ENCODE measurements at places on chromosomes 5 and 9.
A peak's percentile ranks its signal among the peaks of the same experiment; 100 is the strongest.

DNA sequence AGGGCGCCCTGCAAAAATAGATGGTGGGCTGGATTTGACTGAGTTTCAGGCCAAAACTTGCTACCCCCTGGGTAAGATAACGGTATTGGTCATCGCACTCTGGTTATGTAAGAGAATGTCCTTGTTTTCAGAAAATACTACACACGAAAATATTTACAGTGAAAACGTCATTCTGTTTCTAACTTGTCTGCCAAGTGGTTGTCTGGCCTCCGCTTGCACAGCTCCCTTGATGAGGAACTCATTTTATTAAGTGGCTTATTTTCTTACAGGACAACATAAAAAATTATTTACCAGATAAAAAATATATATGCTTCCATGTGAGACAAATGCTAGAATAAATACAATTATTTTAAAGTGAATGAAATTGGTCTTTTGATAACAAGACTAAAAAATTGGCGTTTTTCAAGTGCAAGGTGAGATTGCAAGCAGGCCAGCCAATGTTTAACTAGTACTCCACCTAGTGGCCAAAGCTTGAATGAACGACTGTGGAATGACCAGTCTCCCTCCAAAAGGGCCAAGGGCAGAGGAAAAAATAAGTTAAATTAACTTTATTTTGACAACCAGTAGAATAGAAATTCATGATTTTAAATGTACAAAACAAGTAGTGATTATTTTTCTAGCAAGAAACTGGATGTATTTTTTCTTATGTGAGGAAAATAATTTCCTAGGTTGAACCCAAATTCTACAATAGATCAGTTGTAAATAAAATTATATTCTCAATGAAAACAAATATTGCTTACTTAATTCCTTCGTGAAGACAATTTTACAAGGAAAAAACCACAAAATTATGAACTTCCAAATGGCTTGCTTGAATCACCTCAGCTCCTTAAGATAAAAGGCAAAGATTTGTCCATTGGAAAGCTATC, 93.2 kb downstream of the ZFAND5 start:
- peaks cover 16% of the 10 kb centered on the region for H3K4me1 ChIP-seq
- no peaks in the 10 kb centered on the region for H3K27me3 ChIP-seq
- no peaks in the 10 kb centered on the region for H3K36me3 ChIP-seq
- no peak overlapping the region for H3K27ac ChIP-seq
- DNase-seq, result no peak

- no peaks in the 10 kb centered on the region for H3K27me3 ChIP-seq
- no peak overlapping the region for H3K27ac ChIP-seq
- H3K4me1 ChIP-seq, result no peaks in the 10 kb centered on the region
- no peak for DNase-seq
Measured at GRCh38 chr9:78171651-78172050, 64.2 kb upstream of the CEP78 start.

- no peak overlapping the region for H3K4me3 ChIP-seq
- DNase-seq, result no peak
- H3K4me1 ChIP-seq, result peaks cover 7% of the 10 kb centered on the region
- no peaks in the 10 kb centered on the region for H3K27me3 ChIP-seq
- H3K27ac ChIP-seq, result no peak overlapping the region
Measured at GRCh38 chr9:98911042-98911441, 32.7 kb upstream of the COL15A1 start.

GRCh38 chr5:10360686-10361085, 7.2 kb downstream of the MARCHF6 start:
- DNase-seq, result no peak
- no peak overlapping the region for H3K4me3 ChIP-seq
- no peak overlapping the region for H3K27ac ChIP-seq
- no peaks in the 10 kb centered on the region for H3K27me3 ChIP-seq
- peaks cover 13% of the 10 kb centered on the region for H3K4me1 ChIP-seq
- H3K36me3 ChIP-seq, result peaks cover 26% of the 10 kb centered on the region

- H3K27ac ChIP-seq, result peak overlapping the region; percentile 83
- no peak for DNase-seq
- peak overlapping the region; percentile 23 for H3K4me3 ChIP-seq
- no peaks in the 10 kb centered on the region for H3K27me3 ChIP-seq
- H3K36me3 ChIP-seq, result no peaks in the 10 kb centered on the region
- H3K4me1 ChIP-seq, result peaks cover 20% of the 10 kb centered on the region
Measured at GRCh38 chr9:33080534-33080933, 4.1 kb upstream of the SMU1 start.

DNA sequence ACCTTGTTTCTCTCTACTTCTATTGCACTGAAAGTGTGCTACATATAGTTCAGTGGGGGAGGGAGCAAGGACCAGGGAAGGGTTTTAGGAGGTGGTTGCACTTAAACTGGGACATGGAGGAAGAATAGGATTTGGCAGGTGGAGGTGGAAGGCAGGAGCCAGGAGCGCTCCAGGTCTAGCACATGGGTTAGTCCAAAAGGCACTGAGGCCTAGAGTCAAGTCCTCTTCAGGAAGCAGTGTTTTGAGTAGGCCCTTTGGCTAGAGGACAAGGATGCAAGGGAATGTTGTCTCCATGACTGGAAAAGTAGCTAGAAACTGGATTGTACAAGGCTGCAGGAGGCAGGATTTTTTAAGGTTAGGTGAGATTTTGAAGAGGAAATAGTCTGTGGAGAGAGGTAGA, 31.5 kb downstream of the AOPEP start:
- DNase-seq, result no peak
- peaks cover 3% of the 10 kb centered on the region for H3K4me1 ChIP-seq
- no peaks in the 10 kb centered on the region for H3K27me3 ChIP-seq
- no peak overlapping the region for H3K27ac ChIP-seq

GRCh38 chr5:115577741-115578140, 24.5 kb downstream of the TICAM2 start:
- H3K27ac ChIP-seq, result no peak overlapping the region
- DNase-seq, result no peak
- H3K27me3 ChIP-seq, result no peaks in the 10 kb centered on the region

DNA sequence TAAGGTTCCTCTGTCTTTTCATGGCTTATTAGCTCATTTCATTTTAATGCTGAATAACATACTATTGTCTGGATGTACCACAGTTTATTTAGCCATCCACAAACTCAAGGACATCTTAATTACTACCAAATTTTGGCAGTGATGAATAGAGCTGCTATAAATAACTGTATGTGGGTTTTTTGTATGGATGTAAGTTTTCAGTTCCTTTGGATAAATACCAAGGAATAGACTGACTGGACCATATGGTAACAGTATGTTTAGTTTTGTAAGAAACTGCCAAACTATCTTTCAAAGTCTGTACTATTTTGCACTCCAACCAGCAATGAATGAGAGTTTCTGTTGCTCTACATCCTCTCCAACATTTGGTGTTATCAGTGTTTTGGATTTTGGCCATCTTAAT, 38.7 kb downstream of the SCAMP1 start:
- H3K27ac ChIP-seq, result no peak overlapping the region
- H3K4me1 ChIP-seq, result no peaks in the 10 kb centered on the region
- no peak for DNase-seq
- no peak overlapping the region for H3K4me3 ChIP-seq
- H3K36me3 ChIP-seq, result no peaks in the 10 kb centered on the region

- no peak overlapping the region for H3K27ac ChIP-seq
- H3K4me1 ChIP-seq, result no peaks in the 10 kb centered on the region
- no peak for DNase-seq
- H3K27me3 ChIP-seq, result no peaks in the 10 kb centered on the region
- no peak overlapping the region for H3K4me3 ChIP-seq
Measured at GRCh38 chr9:34570376-34570775, 19.1 kb downstream of the CNTFR start.

DNA sequence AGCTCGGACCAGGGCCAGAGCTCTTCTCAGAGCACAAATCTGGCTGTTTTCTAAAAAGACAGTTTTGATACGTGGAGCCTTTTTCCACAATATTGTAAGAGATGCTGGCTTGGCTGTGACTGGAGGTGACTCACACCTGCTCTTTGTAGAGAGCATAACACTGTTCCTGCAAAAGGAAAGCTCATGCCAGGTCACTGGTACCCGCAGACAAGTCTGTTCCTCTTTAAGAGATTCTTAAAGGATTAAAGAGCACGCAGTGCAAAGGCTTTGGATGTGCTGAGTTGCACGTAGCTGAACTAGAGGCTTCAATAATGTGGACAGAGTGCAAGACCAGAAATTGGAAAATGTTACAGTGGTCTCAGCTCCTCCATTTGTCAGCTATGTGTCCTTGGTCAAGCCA, 19.0 kb downstream of the ACTL7B start:
- no peak overlapping the region for H3K4me3 ChIP-seq
- no peaks in the 10 kb centered on the region for H3K27me3 ChIP-seq
- no peaks in the 10 kb centered on the region for H3K36me3 ChIP-seq
- peak overlapping the region; percentile 100 for H3K27ac ChIP-seq
- DNase-seq, result peak; percentile 90

GRCh38 chr9:131080589-131080988, 15.7 kb upstream of the AIF1L start:
- H3K4me1 ChIP-seq, result peaks cover 7% of the 10 kb centered on the region
- H3K4me3 ChIP-seq, result no peak overlapping the region
- no peaks in the 10 kb centered on the region for H3K27me3 ChIP-seq
- H3K27ac ChIP-seq, result no peak overlapping the region
- no peaks in the 10 kb centered on the region for H3K36me3 ChIP-seq

- H3K4me1 ChIP-seq, result peaks cover 5% of the 10 kb centered on the region
- H3K27ac ChIP-seq, result no peak overlapping the region
- no peak for DNase-seq
Measured at GRCh38 chr9:115099901-115100300, 18.1 kb downstream of the TNC start.

DNA sequence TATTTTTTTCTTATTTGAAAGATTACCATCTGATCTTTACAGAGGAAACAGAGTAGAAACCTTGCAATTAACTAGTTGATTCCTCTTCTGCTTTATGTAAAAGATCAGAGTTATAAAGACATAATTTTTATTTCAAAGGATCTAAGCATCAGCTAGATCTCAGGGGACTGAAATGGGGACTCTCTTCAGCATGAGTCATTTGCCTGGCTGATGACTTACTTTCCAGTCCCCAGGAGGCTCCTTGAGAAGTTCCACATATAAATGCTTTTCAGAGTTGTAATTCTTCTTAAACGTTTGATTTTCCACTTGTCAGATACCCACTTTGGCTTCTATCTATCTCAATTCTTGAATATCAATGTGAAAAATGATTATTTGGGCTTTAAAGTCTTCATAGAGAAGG, 389.4 kb downstream of the RAB3C start:
- no peak overlapping the region for H3K27ac ChIP-seq
- H3K4me1 ChIP-seq, result no peaks in the 10 kb centered on the region
- H3K4me3 ChIP-seq, result no peak overlapping the region
- H3K27me3 ChIP-seq, result no peaks in the 10 kb centered on the region
- peaks cover 10% of the 10 kb centered on the region for H3K36me3 ChIP-seq

DNA sequence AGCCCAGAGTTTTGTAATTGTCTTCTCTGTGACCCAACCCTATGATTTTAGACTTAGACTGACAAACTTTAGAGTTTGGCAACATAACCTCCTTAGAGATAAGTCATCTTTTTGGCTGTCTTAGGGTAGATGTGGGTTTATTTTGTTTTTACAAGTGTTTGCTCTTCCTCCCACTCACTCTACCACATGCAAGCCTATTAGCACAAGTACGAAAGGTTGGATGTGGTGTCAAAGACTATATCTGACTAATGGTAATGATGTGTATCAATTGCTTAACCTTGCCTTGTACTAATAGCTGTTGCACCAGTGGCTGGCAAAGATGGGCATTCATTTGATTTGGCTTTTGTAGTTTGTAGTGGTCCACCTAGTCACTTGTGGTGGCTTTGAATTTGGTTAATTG, 46.5 kb downstream of the SLC25A46 start:
- peaks cover 10% of the 10 kb centered on the region for H3K4me1 ChIP-seq
- peak overlapping the region; percentile 6 for H3K27ac ChIP-seq
- H3K27me3 ChIP-seq, result no peaks in the 10 kb centered on the region
- DNase-seq, result no peak
- no peak overlapping the region for H3K4me3 ChIP-seq
- H3K36me3 ChIP-seq, result no peaks in the 10 kb centered on the region

GRCh38 chr5:94191604-94192003, 426.8 kb downstream of the KIAA0825 start:
- H3K4me3 ChIP-seq, result no peak overlapping the region
- no peak overlapping the region for H3K27ac ChIP-seq
- H3K4me1 ChIP-seq, result no peaks in the 10 kb centered on the region
- no peaks in the 10 kb centered on the region for H3K36me3 ChIP-seq
- H3K27me3 ChIP-seq, result no peaks in the 10 kb centered on the region

- no peaks in the 10 kb centered on the region for H3K4me1 ChIP-seq
- H3K27me3 ChIP-seq, result no peaks in the 10 kb centered on the region
- H3K27ac ChIP-seq, result no peak overlapping the region
- no peak for DNase-seq
- H3K4me3 ChIP-seq, result no peak overlapping the region
Measured at GRCh38 chr9:128706045-128706444, 3.7 kb downstream of the PKN3 start.

- H3K4me1 ChIP-seq, result no peaks in the 10 kb centered on the region
- no peak for DNase-seq
- H3K27ac ChIP-seq, result no peak overlapping the region
- no peaks in the 10 kb centered on the region for H3K27me3 ChIP-seq
- H3K36me3 ChIP-seq, result no peaks in the 10 kb centered on the region
Measured at GRCh38 chr5:92850886-92851285, 730.1 kb downstream of the NR2F1-AS1 start.

GRCh38 chr5:151288180-151288579, 15.4 kb downstream of the SLC36A3 start:
- no peaks in the 10 kb centered on the region for H3K36me3 ChIP-seq
- no peak overlapping the region for H3K4me3 ChIP-seq
- no peak for DNase-seq
- H3K4me1 ChIP-seq, result peaks cover 2% of the 10 kb centered on the region

GRCh38 chr5:175698401-175699115, 40.7 kb downstream of the HRH2 start:
- H3K4me1 ChIP-seq, result no peaks in the 10 kb centered on the region
- no peaks in the 10 kb centered on the region for H3K36me3 ChIP-seq
- H3K4me3 ChIP-seq, result no peak overlapping the region
- no peak overlapping the region for H3K27ac ChIP-seq
- peak; percentile 42 for DNase-seq

Data from RWPE2 (cell line).